Osteocyte (in vitro differentiated cells): ENCODE measurements at places on chromosomes 2 and 18. TPM values are rescaled to one million over a fixed set of nuclear protein-coding genes. Genes with fewer than 3 reads are reported as not detected.

GRCh38 chr2:70948337-70949003, 12.8 kb downstream of the ATP6V1B1 start:
- peaks cover 3% of the 10 kb centered on the region for H3K27me3 ChIP-seq
- no peaks in the 10 kb centered on the region for H3K36me3 ChIP-seq
- H3K4me3 ChIP-seq, result peak overlapping the region; percentile 73
- no peak overlapping the region for H3K27ac ChIP-seq

GRCh38 chr2:62305421-62306176, 109.7 kb downstream of the B3GNT2 start:
- H3K4me1 ChIP-seq, result peaks cover 17% of the 10 kb centered on the region
- H3K27ac ChIP-seq, result no peak overlapping the region
- DNase-seq, result no peak

- H3K4me1 ChIP-seq, result peaks cover 21% of the 10 kb centered on the region
- H3K36me3 ChIP-seq, result peaks cover 29% of the 10 kb centered on the region
- H3K4me3 ChIP-seq, result no peak overlapping the region
- DNase-seq, result no peak
- H3K27ac ChIP-seq, result no peak overlapping the region
Observed at GRCh38 chr2:173195100-173195499, 119.5 kb downstream of the MAP3K20 start.

The AMER3 gene
- total RNA-seq, result not detected in 2 replicates

DNA sequence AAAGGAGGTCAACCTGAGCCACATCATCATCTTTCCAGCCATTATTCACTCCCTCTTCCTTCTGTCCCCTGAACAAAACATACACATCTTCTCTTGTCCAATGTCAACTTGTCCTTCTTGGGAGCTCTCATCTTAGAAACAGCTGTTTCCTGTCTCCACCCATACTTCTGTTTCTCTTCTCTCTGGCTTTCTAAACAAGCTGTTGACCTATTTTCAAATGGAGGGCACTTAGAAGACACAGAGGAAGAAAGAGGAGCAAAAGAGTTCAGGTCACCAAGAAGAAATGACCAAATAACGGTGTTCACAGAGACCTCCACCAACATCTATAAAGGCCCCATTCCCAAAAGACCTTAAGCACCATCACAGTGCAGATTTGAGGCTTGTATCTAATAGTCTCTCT, 355.9 kb upstream of the HNRNPA3 start:
- DNase-seq, result no peak
- no peaks in the 10 kb centered on the region for H3K27me3 ChIP-seq
- H3K4me3 ChIP-seq, result no peak overlapping the region
- no peak overlapping the region for H3K27ac ChIP-seq
- H3K36me3 ChIP-seq, result no peaks in the 10 kb centered on the region
- no peaks in the 10 kb centered on the region for H3K4me1 ChIP-seq

The GALNT5 gene
- 5.0 and 5.3 TPM in 2 replicates for total RNA-seq

DNA sequence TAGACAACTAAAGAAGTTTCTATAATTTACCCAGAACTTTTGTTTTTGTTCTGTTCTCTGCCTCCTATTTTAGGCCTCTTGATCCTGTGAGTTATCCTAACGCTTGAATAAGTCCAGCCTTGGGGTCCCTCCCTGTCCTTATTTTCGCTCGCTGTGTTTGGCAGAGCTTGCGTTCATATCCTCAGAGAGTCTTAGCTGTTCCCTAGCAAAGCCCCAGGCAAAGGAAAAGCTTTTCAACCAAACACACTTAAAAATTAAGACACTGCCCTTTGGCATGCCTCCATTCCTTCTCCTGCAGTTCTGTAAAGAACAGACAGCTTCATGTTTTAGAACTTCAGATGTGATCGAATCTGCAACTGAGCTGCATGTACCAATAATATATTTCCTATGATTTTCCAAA, 517.2 kb downstream of the SUCLG1 start:
- H3K36me3 ChIP-seq, result no peaks in the 10 kb centered on the region
- H3K4me3 ChIP-seq, result no peak overlapping the region
- H3K4me1 ChIP-seq, result no peaks in the 10 kb centered on the region
- no peaks in the 10 kb centered on the region for H3K27me3 ChIP-seq
- no peak overlapping the region for H3K27ac ChIP-seq
